ENCODE measurements at places on chromosomes 13 and 19.

DNA sequence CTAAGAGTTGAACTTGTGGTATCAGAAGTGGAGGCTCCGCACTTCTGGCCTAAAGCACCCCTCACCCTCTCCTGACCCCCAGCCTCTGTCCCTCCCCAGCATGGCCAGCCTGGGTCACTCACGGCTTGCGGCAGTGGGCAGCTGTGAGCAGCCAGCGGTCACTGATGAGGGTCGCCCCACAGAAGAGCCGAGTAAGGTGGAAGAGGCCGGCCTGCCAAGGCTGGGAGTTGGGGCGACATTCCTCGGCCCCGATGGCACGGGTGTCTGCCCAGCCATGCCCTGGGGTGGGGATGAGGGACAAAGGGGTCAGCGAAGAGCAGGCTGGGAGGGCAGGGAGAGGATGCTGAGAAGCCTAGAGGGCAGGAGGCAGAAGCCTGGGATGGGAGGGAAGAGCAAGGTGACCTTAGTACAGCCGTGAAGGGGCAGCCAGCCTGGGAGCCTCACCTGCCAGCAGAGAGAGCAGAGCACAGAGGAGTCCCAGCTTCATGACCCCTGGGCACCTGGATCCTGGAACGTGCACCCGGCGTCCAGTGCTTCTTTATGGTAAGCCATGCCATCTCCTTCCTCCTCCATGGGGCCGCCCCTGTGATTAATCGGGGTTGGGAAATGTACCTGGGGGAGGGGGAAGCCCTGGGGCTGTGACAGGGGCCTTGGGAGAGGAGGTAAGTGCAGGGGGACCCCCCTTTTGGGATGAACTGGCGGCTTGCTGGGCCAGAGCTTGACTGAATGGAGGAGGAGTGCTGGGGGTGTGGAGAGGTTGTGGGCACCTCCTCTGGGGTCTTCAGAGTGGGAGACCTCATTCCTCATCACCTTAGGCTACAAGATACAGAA lies 7.9 kb upstream of the KLK8 start:
- no peak for DNase-seq

DNA sequence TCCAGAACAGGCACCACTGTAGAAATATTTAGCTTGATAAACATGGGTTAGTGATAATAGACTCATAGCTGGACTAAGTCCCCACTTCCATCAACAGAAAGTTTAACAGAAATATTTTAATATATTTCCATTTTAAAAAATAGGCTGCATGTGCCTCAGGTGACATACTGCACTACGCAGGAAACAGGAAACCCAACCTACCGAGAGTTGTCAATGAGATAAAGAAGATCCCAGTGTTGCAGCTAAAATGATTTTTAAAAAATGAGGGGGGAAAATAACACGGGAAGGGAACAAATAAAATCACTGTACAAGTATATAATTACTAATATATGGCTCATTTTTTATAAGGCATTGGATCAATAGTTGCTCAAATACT lies 154.8 kb downstream of the TBC1D4 start:
- DNase-seq, result no peak

GRCh38 chr13:75798353-75799255 lies 162.5 kb downstream of the LMO7 start:
- DNase-seq, result no peak

DNA sequence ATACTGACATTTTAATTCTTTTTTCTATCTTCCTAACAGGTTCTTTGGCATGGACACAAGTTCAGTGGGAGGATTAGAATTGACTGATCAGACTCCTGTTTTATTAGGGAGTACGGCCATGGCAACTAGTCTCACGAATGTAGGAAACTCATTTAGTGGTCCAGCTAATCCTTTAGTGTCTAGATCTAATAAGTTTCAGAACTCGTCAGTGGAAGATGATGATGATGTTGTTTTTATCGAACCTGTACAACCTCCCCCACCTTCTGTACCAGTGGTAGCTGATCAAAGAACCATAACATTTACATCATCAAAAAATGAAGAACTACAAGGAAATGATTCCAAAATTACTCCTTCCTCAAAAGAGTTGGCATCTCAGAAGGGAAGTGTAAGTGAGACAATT lies 34.5 kb downstream of the ZMYM2 start:
- no peak for DNase-seq

GRCh38 chr19:47260476-47260875 lies 4.2 kb downstream of the CCDC9 start:
- DNase-seq, result no peak

DNA sequence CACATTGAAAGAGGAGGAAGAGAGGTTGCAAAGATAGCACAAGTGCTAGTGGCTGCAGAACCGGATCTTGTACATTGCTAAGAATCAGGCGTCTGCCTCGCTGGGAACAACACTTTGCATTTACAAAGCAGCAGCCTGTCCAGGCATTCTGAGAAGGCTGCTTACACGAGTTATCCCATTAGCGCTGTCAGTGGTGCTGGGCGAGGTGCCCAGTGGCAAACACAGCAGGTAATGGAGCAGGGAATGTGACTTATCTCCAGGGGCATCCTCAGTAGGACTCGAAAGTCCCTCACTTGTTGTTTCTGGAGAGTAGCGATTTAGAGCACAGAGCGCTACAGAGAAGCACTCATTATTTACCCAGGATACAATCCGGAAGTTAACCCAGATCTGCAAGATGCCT lies 209.6 kb downstream of the OLFM4 start:
- DNase-seq, result no peak

GRCh38 chr19:33394723-33395560 lies 21.4 kb downstream of the CEBPG start:
- no peak for DNase-seq

GRCh38 chr19:54312436-54313377 lies at the start of gene LILRA5:
LILRA5 (minus strand) TSS chr19:54313166; CDS start chr19:54313019, 147 bp downstream.
- DNase-seq, result no peak

- no peak for DNase-seq
These were observed 11.1 kb downstream of the TNNT1 start for GRCh38 chr19:55137915-55138314.

DNA sequence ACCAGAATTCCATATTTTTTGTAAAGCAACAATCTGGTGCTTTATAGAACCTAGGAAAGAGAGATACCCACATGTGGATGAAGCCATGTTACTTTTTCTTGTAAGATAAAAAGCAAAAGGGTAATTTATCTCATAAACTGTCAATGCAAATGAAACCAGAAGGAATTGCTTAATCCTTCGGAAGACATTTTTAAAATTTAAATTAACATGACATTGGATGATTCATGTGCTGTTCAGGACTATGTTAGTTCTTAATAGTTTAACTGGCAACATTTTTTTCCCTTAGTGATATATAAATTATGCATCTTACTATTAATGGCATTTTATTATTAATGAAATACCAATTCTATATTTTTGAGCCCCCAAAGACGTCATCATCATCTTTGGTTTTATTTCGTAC lies 25.8 kb upstream of the IGLON5 start:
- no peak for DNase-seq

Data from activated CD4-positive, alpha-beta T cell treated with anti-CD3 and anti-CD28 coated beads, Interleukin-2, amount 50 U/mL, for 24 hours (primary cell).